Stimulated activated CD8-positive, alpha-beta memory T cell treated with anti-CD3 and anti-CD28 coated beads, Interleukin-7, amount 100 ng/mL, for 4 hours (primary cell): ENCODE measurements at places on chromosomes 6 and 20.

DNA sequence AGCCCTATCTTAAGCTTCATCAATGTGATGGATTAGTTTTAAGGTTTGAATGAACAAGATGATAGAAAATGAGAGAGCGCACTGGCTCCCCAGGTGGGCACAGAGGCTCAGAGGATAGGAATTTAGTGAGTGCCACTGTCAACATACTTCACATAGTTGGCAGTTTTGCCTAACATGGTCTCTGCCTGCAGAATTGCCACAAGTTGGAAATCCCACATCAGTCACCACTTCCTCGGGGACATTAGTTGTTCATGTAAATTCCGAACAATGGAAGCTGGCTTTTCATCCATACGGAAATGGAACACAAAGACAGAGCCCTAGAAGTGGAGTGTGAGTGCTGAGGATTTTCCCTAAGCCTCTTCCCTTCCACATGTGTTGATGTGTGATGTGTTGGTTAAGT, 123.9 kb upstream of the PHACTR1 start:
- DNase-seq, result no peak

DNA sequence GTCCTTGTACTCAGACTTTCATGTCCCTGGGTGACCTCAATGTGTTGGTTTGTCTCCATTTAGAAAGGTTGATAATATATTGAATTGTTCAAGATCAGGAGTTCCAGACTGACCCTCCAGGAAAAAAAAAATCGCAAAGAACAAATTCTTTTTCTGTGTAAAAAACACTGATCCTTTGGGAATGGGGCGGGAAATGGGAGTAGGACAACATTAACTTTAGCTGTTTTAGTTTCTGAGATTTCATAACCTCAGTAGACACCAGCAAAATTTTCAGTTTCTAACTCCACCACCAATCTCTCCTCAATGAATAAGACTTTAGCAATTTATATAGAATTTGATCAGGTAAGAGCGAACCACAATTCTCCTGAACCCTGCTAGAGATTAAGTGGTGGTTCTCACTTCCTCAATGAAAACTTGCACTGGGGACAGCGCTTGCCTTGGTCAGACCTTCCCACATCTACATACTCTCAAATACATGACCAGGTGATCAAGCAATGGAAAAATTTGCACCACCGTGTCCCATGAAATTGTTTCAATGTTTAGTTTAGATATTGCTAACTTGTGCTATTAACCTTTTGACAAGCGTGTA, 231.2 kb upstream of the PLN start:
- no peak for DNase-seq

- no peak for DNase-seq
These were observed 32.6 kb downstream of the SERPINB1 start for GRCh38 chr6:2809015-2809414.

GRCh38 chr6:30020626-30021025, 40.4 kb upstream of the POLR1H start:
- no peak for DNase-seq

DNA sequence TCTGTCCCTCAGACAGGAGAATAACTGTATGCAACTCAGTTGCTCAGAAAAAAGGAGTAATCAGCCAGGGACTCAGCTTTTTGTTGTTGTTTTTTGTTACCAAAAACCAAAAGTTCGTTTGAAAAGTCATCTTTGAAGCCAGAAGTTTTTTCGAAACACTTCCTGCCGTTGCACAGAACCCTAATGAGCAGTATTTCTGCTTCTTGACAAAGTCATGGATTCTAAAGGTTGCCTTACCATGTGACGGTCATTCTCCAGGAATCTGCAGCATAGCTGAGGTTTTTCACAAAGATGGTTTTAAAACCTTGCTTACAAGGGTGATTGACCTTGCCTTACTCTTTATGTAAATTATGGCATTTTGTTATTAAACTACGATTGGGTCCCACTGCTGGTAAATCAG, 1.9 kb downstream of the RAB32 start:
- no peak for DNase-seq

- no peak for DNase-seq
These were observed 59.0 kb downstream of the TULP4 start for GRCh38 chr6:158371261-158371660.
